ENCODE measurements at places on chromosomes 1 and 21. TPM values are rescaled to one million over a fixed set of nuclear protein-coding genes. Genes with fewer than 3 reads are reported as not detected.

DNA sequence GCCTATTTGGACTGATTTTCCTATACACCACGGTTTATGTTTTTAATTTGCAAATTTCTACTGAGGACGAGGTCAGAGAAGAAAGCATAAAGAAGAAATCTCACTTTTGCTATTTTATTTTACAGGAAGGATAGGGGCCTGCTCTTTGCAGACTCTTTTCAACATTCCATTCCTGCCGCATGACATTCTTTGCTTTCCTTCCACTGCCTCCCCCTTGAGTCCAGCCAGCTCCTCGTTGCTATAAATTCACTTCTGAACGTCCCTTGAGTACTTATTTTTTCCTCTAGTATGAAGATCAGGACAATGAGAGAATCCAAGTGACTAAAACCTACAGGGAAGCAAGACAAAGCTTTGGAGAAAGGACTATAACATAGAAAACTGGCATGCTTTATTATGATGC, 53.4 kb upstream of the PTGFR start:
- H3K4me1 ChIP-seq = no peaks in the 10 kb centered on the region
- no peak overlapping the region for H3K27ac ChIP-seq
- H3K4me3 ChIP-seq = no peak overlapping the region
- H3K36me3 ChIP-seq = no peaks in the 10 kb centered on the region
- DNase-seq = no peak
- no peaks in the 10 kb centered on the region for H3K27me3 ChIP-seq

DNA sequence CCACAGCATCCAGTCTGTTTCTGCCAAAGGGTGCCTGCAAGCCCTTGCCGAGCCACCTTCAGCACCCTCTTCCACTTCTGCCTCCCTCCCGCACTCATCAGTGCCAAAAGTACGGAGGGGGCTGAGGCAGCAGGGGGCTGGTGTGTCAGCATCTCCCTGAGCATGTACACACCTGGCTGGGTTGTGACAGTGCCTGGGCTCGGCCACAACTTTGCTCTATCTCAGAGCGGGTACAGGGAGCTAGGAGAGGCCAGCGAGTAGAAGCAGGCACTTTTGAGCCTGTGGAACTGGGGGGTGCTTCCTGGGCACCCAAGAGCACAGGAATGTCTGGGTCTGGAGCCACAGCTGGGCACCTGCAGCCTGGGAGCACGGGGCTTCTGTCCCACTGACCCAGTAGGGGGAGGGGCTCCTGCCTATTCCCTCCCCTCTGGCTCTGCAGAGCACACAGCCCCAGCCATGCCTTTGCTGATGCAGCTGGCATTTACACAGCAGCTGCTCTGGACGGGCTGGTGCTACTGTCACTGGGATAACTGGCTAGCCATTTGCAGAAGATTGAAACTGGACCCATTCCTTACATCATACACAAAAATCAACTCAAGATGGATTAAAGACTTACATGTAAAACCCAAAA, 319.8 kb upstream of the RRP15 start:
- H3K27me3 ChIP-seq = no peaks in the 10 kb centered on the region
- H3K36me3 ChIP-seq = no peaks in the 10 kb centered on the region
- no peak for DNase-seq
- H3K4me1 ChIP-seq = no peaks in the 10 kb centered on the region
- H3K4me3 ChIP-seq = no peak overlapping the region

DNA sequence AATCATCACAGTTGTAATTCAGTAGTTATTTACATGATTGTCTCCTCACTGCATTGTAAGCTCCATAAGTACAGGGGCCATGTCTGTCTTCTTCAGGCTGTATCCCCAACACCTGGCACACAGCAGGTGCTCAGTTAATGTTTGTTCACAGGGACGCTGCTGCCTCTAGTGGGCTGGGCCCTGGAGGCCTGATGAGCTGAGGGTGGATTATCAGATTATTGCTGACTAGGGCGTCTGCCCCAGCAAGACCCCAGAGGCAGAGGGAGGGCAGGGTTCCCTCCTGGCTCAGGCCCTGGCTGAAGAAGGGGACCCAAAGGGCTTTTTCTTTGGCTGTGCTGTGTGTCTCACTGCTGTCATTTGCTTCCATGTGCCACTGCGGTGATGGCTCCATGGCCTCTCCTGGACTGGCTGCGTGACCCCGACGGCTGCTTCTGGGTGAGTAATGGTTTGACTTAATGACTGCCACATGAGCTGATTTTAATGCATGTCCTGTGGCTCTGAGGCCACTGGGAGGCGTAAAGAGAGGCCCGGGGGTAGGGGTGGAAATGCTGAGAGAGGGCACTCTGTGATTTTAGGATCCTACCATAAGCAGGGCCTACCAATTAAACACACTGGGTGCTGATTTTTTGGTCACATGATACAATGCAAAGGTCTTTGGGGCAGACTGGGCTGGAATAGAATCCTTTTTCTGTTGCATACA, 20.8 kb upstream of the EPB41 start:
- H3K27me3 ChIP-seq = no peaks in the 10 kb centered on the region
- no peaks in the 10 kb centered on the region for H3K4me1 ChIP-seq
- DNase-seq = no peak
- H3K27ac ChIP-seq = no peak overlapping the region

- H3K4me1 ChIP-seq = peaks cover 8% of the 10 kb centered on the region
- H3K36me3 ChIP-seq = no peaks in the 10 kb centered on the region
- H3K27me3 ChIP-seq = no peaks in the 10 kb centered on the region
- H3K4me3 ChIP-seq = no peak overlapping the region
- H3K27ac ChIP-seq = peak overlapping the region; percentile 14
Observed at GRCh38 chr1:59994302-59995198, 68.0 kb upstream of the CYP2J2 start.

C4BPB gene
- not detected for total RNA-seq

HEYL gene
- total RNA-seq = 9.3 TPM

SH2D2A gene
- total RNA-seq = 2.5 TPM

E2F2 gene
- total RNA-seq = 0.27 TPM

UBIAD1 gene
- total RNA-seq = 14.4 TPM

LCA5L gene
- total RNA-seq = 3.8 TPM

RNU1-3 gene
- under 0.01 TPM for total RNA-seq

Measured in thyroid gland (tissue), 4 donors.